Cerebellar nuclear complex (tissue), 1 donor: ENCODE measurements at places on chromosomes 2 and 18.
A peak's percentile ranks its signal among the peaks of the same experiment; 100 is the strongest.

DNA sequence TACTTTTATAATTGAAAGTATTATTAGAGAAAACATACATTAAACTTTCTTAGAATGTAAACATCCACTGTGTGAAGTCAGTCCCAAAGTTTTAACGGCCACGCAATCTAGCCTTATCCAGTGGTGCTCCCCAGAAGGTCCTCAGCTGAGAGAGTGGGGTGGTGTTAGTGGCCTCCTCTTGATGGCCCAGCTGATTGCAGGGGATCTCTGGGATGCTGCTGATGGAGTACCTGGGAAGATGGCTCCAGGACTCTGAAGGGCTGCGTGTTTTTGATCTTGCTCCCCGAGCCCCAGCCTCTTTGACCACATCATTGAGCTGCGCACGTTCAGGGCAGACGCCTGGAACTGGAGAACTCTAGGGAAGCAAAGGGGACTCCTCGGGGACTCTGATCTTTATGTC is 181.4 kb downstream of the FAM210A start:
- DNase-seq: no peak

- no peak for DNase-seq
These were observed 24.2 kb downstream of the PLCL1 start for GRCh38 chr2:197828464-197829135.

DNA sequence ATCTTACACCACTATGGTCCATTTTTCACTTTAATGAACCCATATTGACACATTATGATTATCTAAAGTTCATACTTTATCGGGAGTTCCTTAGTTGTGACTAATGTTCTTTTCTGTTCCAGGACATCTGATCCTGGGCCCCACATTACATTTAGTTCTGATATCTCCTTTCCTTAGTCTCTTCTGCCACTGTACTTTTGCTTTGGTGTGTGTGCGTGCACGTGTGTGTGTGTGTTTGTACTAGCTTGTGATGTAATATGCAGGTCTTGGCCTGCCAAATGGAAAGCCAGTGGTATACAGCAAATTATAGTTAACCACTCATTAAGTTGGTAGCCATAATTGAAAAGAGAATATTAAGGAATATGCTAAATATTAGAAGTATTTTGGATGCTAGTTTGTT is 88.0 kb downstream of the CDC42EP3 start:
- no peak for DNase-seq

DNA sequence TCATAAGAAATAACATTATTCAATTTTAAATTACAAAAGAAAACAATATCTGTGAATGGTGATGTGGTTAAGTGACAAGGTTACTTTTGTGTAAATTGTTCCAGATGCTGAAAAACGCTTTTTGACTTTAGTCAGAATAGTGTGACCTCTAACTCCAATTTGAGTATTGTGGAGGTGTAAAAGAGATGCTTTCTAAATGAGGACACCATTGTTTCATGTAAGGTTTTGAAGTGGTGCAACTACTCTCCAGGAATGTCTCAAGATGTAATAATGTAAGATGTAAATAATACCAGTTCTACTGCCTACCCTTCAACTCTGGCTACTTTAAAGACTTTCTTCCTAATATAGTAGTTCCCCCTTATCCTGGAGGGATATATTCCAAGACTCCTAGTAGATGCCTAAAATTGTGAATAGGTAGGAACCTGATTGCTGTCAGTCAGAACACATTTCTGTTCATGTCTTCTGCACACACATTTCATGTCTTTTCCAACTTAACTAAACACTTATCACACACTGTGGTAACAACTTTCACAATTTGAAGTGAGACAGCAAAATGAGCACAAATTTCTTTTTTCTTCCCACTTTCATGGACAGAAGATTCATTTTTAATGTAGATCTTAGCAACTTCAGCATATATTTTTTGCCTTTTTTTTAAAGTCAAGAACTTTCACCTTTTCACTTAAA is 39.1 kb upstream of the PPP1R1C start:
- DNase-seq: no peak

DNA sequence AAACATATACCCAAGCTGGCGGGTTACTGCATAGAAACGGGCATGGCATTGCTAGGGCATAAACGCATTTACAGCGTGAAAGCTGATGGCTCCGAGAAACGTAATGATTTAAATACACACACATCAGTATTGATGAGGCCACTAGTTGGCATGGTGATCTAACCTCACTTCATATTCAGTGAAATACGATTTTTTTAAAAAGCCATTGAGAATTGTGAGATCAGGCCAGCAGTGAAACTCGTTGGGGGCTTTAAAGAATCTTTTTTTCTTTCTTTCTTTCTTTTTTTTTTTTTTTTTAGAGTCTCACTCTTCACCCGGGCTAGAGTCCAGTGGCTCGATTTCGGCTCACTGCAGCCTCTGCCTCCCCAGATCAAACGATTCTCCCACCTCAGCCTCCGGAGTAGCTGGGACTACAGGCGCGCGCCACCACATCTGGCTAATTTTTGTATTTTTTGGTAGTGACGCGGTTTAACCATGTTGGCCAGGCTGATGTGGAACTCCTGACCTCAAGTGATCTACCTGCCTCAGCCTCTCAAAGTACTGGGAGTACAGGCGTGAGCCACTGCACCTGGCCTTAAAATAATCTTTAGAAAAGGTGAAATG is 2.4 kb upstream of the SMAD7 start:
- DNase-seq: no peak

DNA sequence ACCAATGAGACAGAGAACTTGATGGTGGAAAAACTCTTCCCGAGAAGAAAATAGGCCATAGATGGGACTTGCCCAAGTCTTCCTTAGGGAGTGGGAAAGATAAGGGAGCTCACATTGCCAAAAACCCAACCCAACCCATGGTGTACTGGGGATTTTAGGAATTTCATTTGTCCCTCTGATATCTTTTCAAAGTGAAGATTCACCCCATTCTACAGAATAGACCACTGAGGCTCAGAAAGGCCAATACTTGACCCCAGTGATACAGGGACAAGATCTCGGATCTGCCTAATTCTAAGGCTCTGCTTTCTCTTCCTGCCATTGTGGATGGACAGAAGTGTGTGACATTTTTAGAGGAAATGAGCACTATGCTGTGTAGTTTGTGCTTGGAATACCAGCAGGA is 159.0 kb downstream of the MYCN start:
- no peak for DNase-seq

DNA sequence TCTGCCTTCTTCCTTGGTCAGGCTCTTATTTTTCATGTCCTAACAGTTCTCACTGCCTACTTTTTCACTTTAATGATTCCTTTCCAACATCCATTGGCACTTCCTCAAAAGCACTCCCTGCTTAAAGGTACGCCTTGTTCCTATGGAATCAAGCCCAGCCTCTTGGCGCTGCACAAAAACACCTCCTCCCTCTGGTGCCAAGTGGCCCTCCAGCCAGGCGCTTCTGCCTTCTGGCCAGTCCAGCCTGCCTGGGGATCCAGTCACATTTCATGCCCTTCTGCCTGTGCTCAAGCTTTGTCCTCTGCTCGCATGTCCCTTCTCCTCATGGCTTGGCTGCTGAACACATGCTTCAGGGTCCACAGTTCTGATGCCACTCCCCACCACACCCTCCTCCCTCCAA is 6.3 kb downstream of the TPRKB start:
- DNase-seq: peak; percentile 88

GRCh38 chr2:40886655-40887054 is 434.8 kb upstream of the SLC8A1 start:
- DNase-seq: no peak

DNA sequence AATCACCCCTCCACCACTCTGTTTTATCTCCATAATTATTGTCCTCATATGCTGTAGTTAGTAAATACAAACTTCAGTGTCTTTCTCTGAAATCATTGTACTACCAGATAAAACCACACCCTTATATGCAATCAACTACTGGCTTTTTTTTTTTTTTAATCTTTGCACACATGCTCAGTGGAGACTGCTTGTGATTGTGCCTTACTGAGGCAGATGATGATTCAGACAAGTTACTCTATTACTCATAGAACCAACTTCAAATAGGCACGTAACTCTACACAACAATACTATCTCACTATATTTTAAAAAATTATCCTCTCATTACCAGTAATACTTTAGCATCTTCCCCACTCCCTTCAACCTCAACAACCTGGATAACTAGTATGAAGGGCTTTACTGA is 1278.4 kb upstream of the PIK3C3 start:
- no peak for DNase-seq

DNA sequence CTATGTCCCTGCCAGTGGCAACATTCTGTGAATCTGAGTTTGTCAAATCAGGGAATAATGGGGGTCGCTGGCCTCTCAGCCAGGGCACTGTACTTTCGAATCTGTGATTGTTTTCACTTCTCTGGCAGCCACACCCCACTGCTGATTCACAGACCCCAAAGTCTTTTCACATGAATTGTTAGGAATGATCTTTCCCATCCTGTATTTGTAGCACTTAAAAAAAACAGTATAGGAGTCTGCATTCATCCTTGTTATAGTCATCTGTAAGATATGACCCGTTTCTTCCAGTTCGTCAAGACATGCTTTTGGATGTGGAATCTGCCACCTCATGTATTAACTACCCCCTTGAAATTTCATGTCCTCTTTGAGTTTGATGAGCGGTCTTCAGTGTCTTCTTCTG is 928 bp downstream of the NAGK start:
- DNase-seq: no peak

DNA sequence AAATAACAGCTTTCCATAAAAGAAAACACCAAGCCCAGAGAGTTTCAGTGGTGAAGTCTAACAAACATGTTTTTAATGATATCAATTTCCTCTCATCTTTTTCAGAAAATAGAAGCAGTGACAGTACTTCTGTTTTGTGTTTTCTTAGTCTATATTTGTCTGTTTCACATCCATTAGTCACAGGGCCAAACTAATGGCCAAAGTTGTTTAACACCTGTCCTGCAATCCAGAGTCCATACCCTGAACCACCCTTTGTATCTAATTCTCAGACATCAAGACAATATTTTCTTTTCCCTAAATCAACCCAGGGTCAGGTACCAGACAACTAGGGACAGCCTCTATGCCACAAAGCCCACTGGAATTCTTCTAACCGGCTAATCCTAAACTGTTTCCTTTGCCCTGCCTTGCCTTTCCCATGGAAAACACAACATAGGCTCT is 25.9 kb downstream of the TMSB10 start:
- DNase-seq: no peak

DNA sequence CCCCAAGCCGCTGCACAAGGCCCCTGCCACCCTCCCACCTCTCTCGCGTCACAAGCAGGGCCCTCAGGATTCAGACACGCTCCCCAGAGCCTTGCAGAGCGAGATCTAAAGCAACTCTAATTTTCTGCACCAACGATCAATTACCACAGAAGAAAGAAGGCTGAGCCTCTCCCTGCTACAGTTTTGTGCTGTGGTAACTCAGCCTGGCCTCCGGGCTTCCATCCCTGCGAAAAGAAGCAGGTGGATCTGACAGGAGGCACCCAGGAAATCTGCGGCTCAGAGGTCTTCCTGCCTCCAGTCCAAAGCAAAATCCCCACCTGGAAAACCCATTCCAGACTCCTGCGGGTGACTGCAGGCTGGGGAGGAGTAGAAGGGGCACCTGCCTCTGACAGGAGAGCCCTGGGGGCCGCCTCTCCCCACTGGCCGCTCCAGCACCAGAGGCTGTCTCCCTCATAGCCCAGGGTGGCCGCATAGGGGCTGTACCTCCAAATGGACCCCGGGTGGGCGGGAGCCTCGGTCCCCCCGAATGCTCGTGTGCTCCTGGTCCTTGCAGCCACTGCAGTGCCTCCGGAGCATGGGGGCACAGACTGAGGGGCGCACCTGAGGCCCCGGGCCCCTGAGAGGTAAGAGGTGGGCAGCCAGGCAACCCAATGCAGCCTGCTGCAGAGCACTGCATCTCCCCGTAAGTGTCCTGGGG is 31.0 kb downstream of the PXDN start:
- no peak for DNase-seq

GRCh38 chr2:212745359-212745758 is 206.8 kb upstream of the ERBB4 start:
- DNase-seq: no peak

DNA sequence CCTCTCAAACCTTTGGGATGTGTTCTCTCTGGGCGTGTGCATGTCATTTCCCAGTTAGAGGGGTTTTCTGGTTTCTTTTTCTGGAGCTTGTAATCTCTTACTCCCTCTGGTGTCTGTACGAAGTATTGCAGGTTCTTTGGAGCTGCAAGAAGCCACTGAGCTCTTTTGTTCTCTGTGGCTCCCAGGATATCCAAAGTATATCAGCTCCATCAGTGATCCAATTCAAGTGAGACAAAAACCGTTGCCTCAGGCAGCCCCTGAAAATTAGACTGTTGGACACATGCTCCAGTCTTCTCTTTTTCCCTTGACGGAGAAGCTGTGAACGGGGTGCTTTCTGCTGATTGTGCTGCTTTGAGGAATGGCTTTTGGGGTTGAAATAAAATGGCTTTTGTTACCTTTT is 59.0 kb upstream of the LDLRAD4 start:
- DNase-seq: no peak

DNA sequence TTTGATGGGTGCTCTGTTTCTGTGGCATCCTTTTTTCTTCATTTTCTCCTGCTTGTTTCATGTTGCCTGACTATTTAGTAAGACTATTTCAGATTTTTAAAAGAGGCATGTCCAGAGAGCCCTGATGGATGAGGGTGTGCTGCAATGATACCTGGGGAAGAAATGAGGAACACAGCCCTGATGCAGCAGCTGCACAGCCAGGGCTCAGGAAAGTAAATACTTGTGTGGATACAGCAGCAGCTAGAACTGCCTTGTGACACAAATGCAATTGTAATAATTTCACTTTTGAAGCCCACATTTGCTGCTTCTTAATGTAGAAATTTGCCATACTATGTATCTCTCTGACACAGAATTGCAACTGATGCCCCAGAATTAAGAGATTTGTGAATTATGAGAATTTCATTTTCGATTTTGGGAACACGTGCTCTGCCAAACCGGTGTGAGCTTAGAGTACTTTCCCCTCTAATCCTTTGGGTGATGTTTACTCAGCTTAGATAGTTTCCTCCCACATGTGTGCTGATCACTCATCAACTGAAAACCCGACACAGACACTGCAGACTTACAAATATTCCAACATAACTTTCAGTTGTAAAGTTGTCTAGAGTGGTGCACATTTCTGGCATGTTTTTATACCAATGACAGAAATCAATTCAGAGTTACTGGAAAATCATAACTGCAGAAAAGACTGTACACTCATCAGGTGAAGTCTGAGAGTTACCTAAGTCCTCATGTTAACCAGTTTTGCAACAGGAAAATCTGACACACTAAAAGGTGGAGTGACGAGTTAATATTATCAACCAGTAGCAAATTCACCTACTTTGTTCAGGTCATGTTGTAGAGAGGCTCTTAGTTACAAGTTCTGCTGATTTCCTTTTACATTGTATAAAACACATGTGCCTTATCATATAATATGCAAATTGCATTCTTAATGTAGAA is 383.4 kb downstream of the CBLN2 start:
- DNase-seq: no peak

DNA sequence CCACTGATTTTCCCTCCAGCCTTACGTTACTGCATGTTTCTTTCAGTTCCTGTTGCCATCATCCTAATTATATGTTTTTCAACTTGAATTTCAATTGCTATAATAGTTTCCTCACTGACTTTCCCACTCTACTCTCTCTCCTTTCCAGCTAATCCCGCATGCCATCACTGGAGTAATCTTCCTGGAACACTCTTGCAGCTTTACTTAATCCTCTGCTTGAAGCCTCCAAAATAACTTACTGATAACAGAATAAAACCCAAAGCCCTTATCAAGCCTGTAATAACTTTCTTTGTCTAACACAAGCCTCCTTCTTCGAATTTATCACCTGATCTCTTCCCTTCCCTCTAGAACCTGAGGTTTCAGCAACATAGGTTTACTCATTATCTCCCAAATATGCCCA is 237.3 kb downstream of the LTBP1 start:
- no peak for DNase-seq

GRCh38 chr2:231611273-231612108 is 18.8 kb downstream of the TEX44 start:
- no peak for DNase-seq
